ENCODE measurements at places on chromosomes 16 and 17. TPM values are rescaled to one million over a fixed set of nuclear protein-coding genes. Genes with fewer than 3 reads are reported as not detected.

The SCARF1 gene
- 9.7 TPM for polyA plus RNA-seq

The NOL3 gene
- 44.3 TPM for polyA plus RNA-seq

The BMERB1 gene
- polyA plus RNA-seq: 21.0 TPM

The TNFRSF17 gene
- not detected for polyA plus RNA-seq

The CMTM1 gene
- polyA plus RNA-seq: 5.5 TPM

The SLC2A4 gene
- polyA plus RNA-seq: 42.0 TPM

The SULT1A4 gene
- polyA plus RNA-seq: 3.6 TPM

The GRB2 gene
- polyA plus RNA-seq: 161 TPM

The ATP5PD gene
- 216 TPM for polyA plus RNA-seq

The CASKIN1 gene
- polyA plus RNA-seq: 3.1 TPM

The TBX2 gene
- 12.2 TPM for polyA plus RNA-seq

The MYH11 gene
- 11.2 TPM for polyA plus RNA-seq

The SSTR5 gene
- not detected for polyA plus RNA-seq

The KRT12 gene
- 0.31 TPM for polyA plus RNA-seq

The CDH5 gene
- polyA plus RNA-seq: 95.8 TPM

The SYNGR3 gene
- 2.1 TPM for polyA plus RNA-seq

The NLRC3 gene
- polyA plus RNA-seq: 0.86 TPM

The PTGES3L gene
- 69.1 TPM for polyA plus RNA-seq

The WDR59 gene
- polyA plus RNA-seq: 58.0 TPM

The ACSM2A gene
- 0.34 TPM for polyA plus RNA-seq

The CACNG5 gene
- polyA plus RNA-seq: not detected

The OR1F1 gene
- polyA plus RNA-seq: not detected

The TERB1 gene
- not detected for polyA plus RNA-seq

The ARHGAP44 gene
- 4.5 TPM for polyA plus RNA-seq

The OR2C1 gene
- polyA plus RNA-seq: not detected

The EMC8 gene
- polyA plus RNA-seq: 21.5 TPM

The GFAP gene
- polyA plus RNA-seq: 0.71 TPM

The ATF7IP2 gene
- polyA plus RNA-seq: 6.6 TPM

The GRAPL gene
- 2.1 TPM for polyA plus RNA-seq

The COPZ2 gene
- polyA plus RNA-seq: 39.1 TPM

The PIRT gene
- polyA plus RNA-seq: not detected

The ST6GALNAC1 gene
- polyA plus RNA-seq: 0.62 TPM

The SLC22A31 gene
- 2.6 TPM for polyA plus RNA-seq

The TMEM220 gene
- 11.3 TPM for polyA plus RNA-seq

The PPP1R27 gene
- 52.6 TPM for polyA plus RNA-seq
